ENCODE measurements at places on chromosomes 12 and 14. TPM values are rescaled to one million over a fixed set of nuclear protein-coding genes. Genes with fewer than 3 reads are reported as not detected.

GRCh38 chr14:76090616-76091391 is 60.9 kb upstream of the GPATCH2L start:
- H3K4me1 ChIP-seq = no peaks in the 10 kb centered on the region
- H3K36me3 ChIP-seq = no peaks in the 10 kb centered on the region
- H3K4me3 ChIP-seq = no peak overlapping the region
- H3K27ac ChIP-seq = no peak overlapping the region
- DNase-seq = no peak

DNA sequence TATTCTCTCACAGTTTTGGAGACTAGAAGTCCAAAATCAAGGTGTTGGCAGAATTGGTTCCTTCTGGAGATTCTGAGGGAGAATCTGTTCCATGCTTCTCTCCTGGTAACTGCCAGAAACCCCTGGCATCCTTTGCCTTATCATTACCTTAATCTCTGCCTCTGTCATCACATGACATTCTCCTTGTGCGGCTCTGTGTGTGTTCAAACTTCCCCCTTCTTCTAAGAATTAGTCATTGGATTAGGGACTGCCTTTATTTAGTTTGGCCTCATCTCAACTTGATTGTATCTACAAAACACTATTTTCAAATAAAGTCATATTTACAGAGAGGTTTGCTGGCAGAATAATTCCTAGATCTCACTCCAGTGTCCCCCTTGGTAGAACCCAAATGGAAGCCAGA is 68.9 kb downstream of the ZNF641 start:
- no peak overlapping the region for H3K4me3 ChIP-seq
- no peak for DNase-seq
- H3K27ac ChIP-seq = no peak overlapping the region
- H3K36me3 ChIP-seq = peaks cover 9% of the 10 kb centered on the region
- H3K4me1 ChIP-seq = peaks cover 9% of the 10 kb centered on the region

DNA sequence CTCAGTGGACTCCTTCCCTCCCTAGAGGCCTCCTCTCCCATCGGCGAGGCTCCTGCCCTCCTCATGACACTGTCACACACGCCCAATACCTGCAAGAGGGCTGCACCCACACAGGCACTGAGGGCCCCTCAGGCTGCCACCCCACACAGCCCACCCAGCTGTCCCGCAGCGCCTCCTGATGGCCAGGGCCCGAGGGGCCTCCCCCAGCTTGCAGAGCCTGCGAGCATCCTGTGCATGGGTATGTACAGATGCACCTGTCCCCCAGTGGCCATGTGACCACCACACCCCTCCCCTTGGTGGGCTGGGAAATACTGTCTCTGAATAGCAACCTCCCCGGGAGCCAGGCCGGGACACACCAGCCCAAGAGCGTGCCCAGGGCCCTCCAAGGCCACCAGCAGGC is 19.0 kb upstream of the NUDT14 start:
- peaks cover 16% of the 10 kb centered on the region for H3K27me3 ChIP-seq
- DNase-seq = no peak
- no peaks in the 10 kb centered on the region for H3K36me3 ChIP-seq
- peak overlapping the region; percentile 56 for H3K27ac ChIP-seq
- H3K4me3 ChIP-seq = no peak overlapping the region
- H3K4me1 ChIP-seq = peaks cover 44% of the 10 kb centered on the region

DNA sequence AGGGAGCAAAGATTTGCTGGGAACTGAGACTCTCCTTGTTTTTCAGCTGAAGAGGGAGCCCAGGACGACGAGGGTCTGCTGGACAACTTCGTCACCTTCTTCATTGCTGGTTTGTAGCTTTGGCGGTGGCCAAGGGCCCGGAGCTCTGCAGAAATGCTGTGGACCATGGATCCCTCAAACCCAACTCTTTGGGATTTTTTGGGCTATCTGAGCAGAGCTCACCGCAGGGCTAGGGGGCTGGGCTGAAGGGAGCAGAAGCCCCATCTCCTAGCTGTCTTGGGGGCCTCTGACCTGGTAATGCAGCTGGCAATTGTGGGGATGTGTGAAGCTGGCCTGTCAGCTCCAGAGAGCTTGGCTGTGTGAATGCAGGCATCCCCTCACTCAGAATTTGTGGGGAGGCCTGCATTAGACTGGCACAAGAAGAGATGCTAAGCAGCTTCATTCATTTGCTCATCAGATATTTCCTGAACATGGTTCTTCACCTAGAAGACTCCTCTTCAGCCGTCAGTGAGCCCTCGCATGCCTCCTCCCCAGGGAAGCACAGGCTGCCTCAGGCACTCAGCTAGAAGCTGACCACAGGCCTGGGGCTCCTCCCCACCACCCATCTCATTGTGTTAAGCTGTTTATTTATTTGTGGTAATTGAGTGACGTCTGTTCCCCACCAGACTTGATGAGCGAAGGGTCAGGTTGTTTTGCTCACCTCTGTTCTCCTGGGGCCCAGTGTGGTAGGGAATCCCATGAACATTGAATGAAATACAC is 32.2 kb downstream of the CYP46A1 start:
- H3K4me1 ChIP-seq = peaks cover 2% of the 10 kb centered on the region
- H3K4me3 ChIP-seq = no peak overlapping the region
- peaks cover 13% of the 10 kb centered on the region for H3K36me3 ChIP-seq
- peak overlapping the region; percentile 27 for H3K27ac ChIP-seq

- H3K27ac ChIP-seq = no peak overlapping the region
- no peaks in the 10 kb centered on the region for H3K27me3 ChIP-seq
- DNase-seq = no peak
- H3K4me3 ChIP-seq = peak overlapping the region; percentile 9
Observed at GRCh38 chr14:97776890-97777558, 979.8 kb downstream of the VRK1 start.

DNA sequence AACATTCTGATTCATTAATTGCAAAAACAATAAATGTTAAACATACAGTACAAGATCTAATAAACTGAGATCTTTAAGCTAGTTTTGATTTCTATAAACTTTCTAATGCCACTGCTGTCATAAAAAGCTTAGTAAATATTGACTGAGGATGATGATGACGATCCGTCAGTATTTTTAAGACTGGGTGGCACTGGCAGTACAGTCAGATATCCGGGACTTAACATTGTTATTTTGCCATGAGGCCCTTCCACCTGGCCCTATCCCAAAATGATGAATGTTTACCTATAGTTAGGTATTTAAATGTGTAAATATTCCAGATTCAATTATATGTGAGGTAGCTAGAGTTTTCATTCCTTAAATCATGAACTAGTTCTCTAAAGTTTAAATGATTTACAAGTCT is 158.5 kb downstream of the FOXA1 start:
- H3K27ac ChIP-seq = no peak overlapping the region
- peaks cover 9% of the 10 kb centered on the region for H3K36me3 ChIP-seq
- no peaks in the 10 kb centered on the region for H3K4me1 ChIP-seq

DNA sequence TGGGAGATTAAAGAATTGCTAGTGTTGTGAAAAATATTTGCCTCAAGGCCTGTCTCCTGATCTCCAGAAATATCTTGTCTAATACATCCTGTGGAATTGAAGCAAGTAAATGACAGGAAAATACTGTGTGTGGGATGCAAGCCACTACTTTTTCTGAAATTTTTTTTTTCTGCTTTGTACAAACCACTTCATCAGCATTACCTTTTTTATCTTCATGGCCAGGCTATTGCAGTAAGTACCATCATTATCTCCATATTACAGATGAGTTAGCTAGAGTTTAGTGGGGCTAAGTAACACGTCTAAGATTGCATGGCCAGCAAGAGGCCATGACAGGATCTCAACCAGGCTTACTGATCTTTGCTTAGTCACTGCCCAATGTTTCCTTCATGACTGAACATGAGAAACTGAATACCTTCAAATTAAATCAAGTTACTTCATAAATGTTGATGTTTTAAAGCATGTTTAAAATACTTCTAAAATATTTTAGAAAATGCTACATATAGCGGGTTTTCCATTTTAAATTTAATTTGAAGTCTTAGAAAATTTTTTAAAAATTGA is 273.7 kb downstream of the SLC6A15 start:
- H3K36me3 ChIP-seq = no peaks in the 10 kb centered on the region
- H3K27ac ChIP-seq = no peak overlapping the region
- H3K4me3 ChIP-seq = no peak overlapping the region
- no peaks in the 10 kb centered on the region for H3K4me1 ChIP-seq
- DNase-seq = no peak
- no peaks in the 10 kb centered on the region for H3K27me3 ChIP-seq

GRCh38 chr12:44403185-44403584 is 472.9 kb downstream of the NELL2 start:
- H3K4me3 ChIP-seq = no peak overlapping the region
- peaks cover 2% of the 10 kb centered on the region for H3K4me1 ChIP-seq
- H3K27me3 ChIP-seq = peaks cover 18% of the 10 kb centered on the region
- H3K27ac ChIP-seq = no peak overlapping the region

- H3K4me1 ChIP-seq = peaks cover 92% of the 10 kb centered on the region
- DNase-seq = peak; percentile 53
- no peaks in the 10 kb centered on the region for H3K36me3 ChIP-seq
- H3K27ac ChIP-seq = peak overlapping the region; percentile 49
- H3K27me3 ChIP-seq = peaks cover 2% of the 10 kb centered on the region
Observed at GRCh38 chr12:104682790-104683279, 226.1 kb downstream of the CHST11 start.

- H3K4me3 ChIP-seq = no peak overlapping the region
- no peaks in the 10 kb centered on the region for H3K36me3 ChIP-seq
- H3K27ac ChIP-seq = no peak overlapping the region
- DNase-seq = no peak
Observed at GRCh38 chr12:10027311-10027710, 3.2 kb upstream of the CLEC9A start.

- H3K4me1 ChIP-seq = peaks cover 6% of the 10 kb centered on the region
- no peaks in the 10 kb centered on the region for H3K27me3 ChIP-seq
- no peaks in the 10 kb centered on the region for H3K36me3 ChIP-seq
Observed at GRCh38 chr14:103868242-103868897, 21.0 kb upstream of the PPP1R13B start.

GRCh38 chr14:24372701-24373416 is 4.9 kb downstream of the NFATC4 start:
- no peak overlapping the region for H3K27ac ChIP-seq
- H3K4me3 ChIP-seq = no peak overlapping the region
- peaks cover 8% of the 10 kb centered on the region for H3K4me1 ChIP-seq
- DNase-seq = no peak
- peaks cover 12% of the 10 kb centered on the region for H3K27me3 ChIP-seq

GRCh38 chr12:101783150-101783549 is 43.9 kb upstream of the SYCP3 start:
- H3K4me1 ChIP-seq = no peaks in the 10 kb centered on the region
- H3K27me3 ChIP-seq = no peaks in the 10 kb centered on the region

GRCh38 chr12:14575585-14575984 is 7.9 kb upstream of the PLBD1 start:
- no peak for DNase-seq
- no peaks in the 10 kb centered on the region for H3K36me3 ChIP-seq
- H3K27me3 ChIP-seq = peaks cover 8% of the 10 kb centered on the region
- peaks cover 32% of the 10 kb centered on the region for H3K4me1 ChIP-seq

- H3K27me3 ChIP-seq = no peaks in the 10 kb centered on the region
- no peaks in the 10 kb centered on the region for H3K36me3 ChIP-seq
- DNase-seq = no peak
Observed at GRCh38 chr12:99093166-99093565, 448.1 kb downstream of the APAF1 start.

DNA sequence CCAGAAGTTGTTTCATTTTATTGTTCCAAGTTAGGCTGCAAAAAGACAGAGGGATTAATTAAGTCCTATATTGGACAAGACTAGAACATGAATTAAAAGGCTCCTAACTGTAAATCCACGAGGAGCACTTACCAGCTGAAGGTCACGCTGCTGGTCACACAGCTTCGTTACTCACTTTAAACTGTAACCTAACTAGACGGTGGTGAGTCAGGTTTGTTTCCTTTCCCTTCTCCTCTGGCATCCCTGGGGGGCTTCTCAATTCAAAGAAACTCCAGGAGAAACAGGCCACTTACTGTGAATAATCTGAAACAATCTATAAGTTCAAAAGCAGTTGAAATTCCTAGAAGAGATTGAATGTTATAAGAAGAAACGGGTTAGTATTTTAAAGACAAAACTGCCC is 331.4 kb downstream of the BCAT1 start:
- no peaks in the 10 kb centered on the region for H3K4me1 ChIP-seq
- DNase-seq = no peak
- H3K27ac ChIP-seq = no peak overlapping the region
- H3K4me3 ChIP-seq = no peak overlapping the region
- no peaks in the 10 kb centered on the region for H3K27me3 ChIP-seq
- H3K36me3 ChIP-seq = no peaks in the 10 kb centered on the region

GRCh38 chr14:79515158-79515557 is 696.1 kb downstream of the DIO2 start:
- H3K4me1 ChIP-seq = no peaks in the 10 kb centered on the region
- no peak overlapping the region for H3K4me3 ChIP-seq
- peaks cover under 1% of the 10 kb centered on the region for H3K27me3 ChIP-seq
- H3K27ac ChIP-seq = no peak overlapping the region

DNA sequence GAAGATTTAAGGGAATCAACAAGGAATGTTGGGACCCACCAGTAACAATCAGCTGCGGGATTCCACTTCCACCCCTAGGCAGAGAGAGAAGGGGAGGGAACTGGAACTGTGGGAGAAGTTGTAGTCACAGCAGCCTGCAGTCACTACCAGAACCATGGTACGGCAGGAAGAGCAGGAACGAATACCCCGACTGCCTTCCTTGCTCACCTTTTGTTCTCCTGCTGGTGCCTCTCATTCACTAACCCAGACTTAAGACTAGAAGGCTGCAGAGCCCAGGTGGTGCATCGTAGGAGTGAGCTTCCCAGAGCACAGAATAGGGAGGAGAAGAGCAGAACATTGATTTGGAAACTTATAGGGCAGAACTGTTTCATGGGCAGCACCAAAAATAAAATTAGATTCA is 154.2 kb downstream of the DYRK2 start:
- H3K4me3 ChIP-seq = no peak overlapping the region
- peaks cover 21% of the 10 kb centered on the region for H3K4me1 ChIP-seq
- no peaks in the 10 kb centered on the region for H3K27me3 ChIP-seq
- peak overlapping the region; percentile 1 for H3K27ac ChIP-seq
- no peaks in the 10 kb centered on the region for H3K36me3 ChIP-seq

GRCh38 chr12:76199808-76200207 is 115.3 kb upstream of the NAP1L1 start:
- peaks cover 15% of the 10 kb centered on the region for H3K27me3 ChIP-seq
- no peak overlapping the region for H3K27ac ChIP-seq
- H3K36me3 ChIP-seq = no peaks in the 10 kb centered on the region
- no peaks in the 10 kb centered on the region for H3K4me1 ChIP-seq
- DNase-seq = no peak

- no peaks in the 10 kb centered on the region for H3K27me3 ChIP-seq
- DNase-seq = no peak
- no peak overlapping the region for H3K4me3 ChIP-seq
- H3K36me3 ChIP-seq = peaks cover 17% of the 10 kb centered on the region
Observed at GRCh38 chr14:103442288-103442687, 57.1 kb downstream of the MARK3 start.

Gene CAPZA3
- not detected for polyA plus RNA-seq

Gene SIRT4
- 3.2 TPM for polyA plus RNA-seq

Gene VDR
- polyA plus RNA-seq = not detected

Gene RGS6
- not detected for polyA plus RNA-seq

Gene PTPN21
- polyA plus RNA-seq = not detected

Gene RNASE3
- polyA plus RNA-seq = not detected

Gene DACT1
- 2.6 TPM for polyA plus RNA-seq

Gene PROX2
- polyA plus RNA-seq = 0.22 TPM

Gene KRT79
- not detected for polyA plus RNA-seq

Gene HHIPL1
- polyA plus RNA-seq = not detected

Gene TARBP2
- polyA plus RNA-seq = 27.0 TPM

Gene C12orf50
- polyA plus RNA-seq = not detected

Gene PRB2
- polyA plus RNA-seq = not detected

Gene GNB3
- not detected for polyA plus RNA-seq

All from naive thymus-derived CD8-positive, alpha-beta T cell (primary cell).